Activated CD4-positive, alpha-beta T cell treated with anti-CD3 and anti-CD28 coated beads, Interleukin-2, amount 10 ng/mL, durations not matched to agents 7 days and 5 days (primary cell): ENCODE measurements at places on chromosomes 3 and 15. TPM values are rescaled to one million over a fixed set of nuclear protein-coding genes. Genes with fewer than 3 reads are reported as not detected.

- peaks cover 24% of the 10 kb centered on the region for H3K4me1 ChIP-seq
- H3K27me3 ChIP-seq, result no peaks in the 10 kb centered on the region
- no peak overlapping the region for H3K4me3 ChIP-seq
- DNase-seq, result no peak
- H3K27ac ChIP-seq, result no peak overlapping the region
Measured at GRCh38 chr3:37171144-37171543, 3.2 kb downstream of the LRRFIP2 start.

DNA sequence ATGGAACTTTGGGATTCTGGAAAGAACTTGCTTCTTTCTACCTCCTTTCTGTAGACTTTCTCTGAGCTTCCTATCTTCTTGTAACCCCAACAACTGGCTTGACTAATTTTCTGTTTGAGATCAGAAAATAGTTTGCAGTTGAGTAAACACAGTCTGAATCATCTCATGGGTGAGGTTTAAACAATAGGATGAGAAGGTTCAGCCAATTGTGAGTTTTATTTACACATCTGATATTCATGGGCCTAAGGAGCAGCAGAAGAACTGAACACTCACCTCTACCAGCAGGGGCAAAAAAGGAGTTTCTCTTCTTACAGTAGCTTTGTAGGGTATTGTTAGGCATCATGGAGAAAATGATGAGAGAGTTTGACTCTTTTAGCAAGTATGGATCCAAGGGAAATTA, 54.2 kb downstream of the DTWD1 start:
- H3K4me1 ChIP-seq, result no peaks in the 10 kb centered on the region
- no peak overlapping the region for H3K4me3 ChIP-seq
- DNase-seq, result no peak
- peaks cover 19% of the 10 kb centered on the region for H3K27me3 ChIP-seq

GRCh38 chr3:8481380-8481779, 20.2 kb upstream of the LMCD1 start:
- H3K27ac ChIP-seq, result no peak overlapping the region
- H3K27me3 ChIP-seq, result peaks cover 3% of the 10 kb centered on the region
- H3K36me3 ChIP-seq, result no peaks in the 10 kb centered on the region
- DNase-seq, result no peak
- no peak overlapping the region for H3K4me3 ChIP-seq
- H3K4me1 ChIP-seq, result no peaks in the 10 kb centered on the region

CYP8B1 gene
- not detected for total RNA-seq

- H3K27me3 ChIP-seq, result no peaks in the 10 kb centered on the region
- H3K27ac ChIP-seq, result no peak overlapping the region
- H3K4me3 ChIP-seq, result no peak overlapping the region
- peaks cover 3% of the 10 kb centered on the region for H3K4me1 ChIP-seq
- DNase-seq, result no peak
Measured at GRCh38 chr3:183153210-183153950, 9.2 kb downstream of the LAMP3 start.

DNA sequence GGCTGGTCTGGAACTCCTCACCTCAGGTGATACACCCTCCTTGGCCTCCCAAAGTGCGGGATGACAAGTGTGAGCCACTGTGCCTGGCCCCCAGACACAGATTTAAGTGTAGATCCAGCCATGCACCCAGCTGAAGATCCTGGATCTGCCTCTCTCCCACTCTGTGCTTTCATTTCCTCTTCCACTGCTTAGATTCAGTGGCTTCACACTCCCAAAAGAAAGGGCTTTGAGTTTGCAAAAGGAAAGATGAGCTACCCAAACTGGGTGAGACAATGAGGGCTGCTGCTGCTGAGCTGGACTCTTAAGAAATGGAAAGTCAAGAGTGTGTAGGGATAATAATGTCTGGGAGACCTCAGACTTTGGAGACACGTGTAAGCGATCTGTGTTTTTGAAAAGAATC, 45.5 kb downstream of the ISG20 start:
- no peak overlapping the region for H3K4me3 ChIP-seq
- DNase-seq, result no peak
- no peaks in the 10 kb centered on the region for H3K36me3 ChIP-seq
- H3K27me3 ChIP-seq, result peaks cover 3% of the 10 kb centered on the region
- H3K4me1 ChIP-seq, result no peaks in the 10 kb centered on the region
- no peak overlapping the region for H3K27ac ChIP-seq

- H3K27ac ChIP-seq, result no peak overlapping the region
- H3K36me3 ChIP-seq, result no peaks in the 10 kb centered on the region
- H3K4me1 ChIP-seq, result no peaks in the 10 kb centered on the region
- no peak for DNase-seq
- no peaks in the 10 kb centered on the region for H3K27me3 ChIP-seq
Measured at GRCh38 chr3:132898141-132898540, 140.1 kb upstream of the TMEM108 start.

CADPS gene
- total RNA-seq, result not detected
